ENCODE measurements at places on chromosomes 11 and 22.

- DNase-seq: no peak
Measured at GRCh38 chr22:17734187-17734586, 40.1 kb downstream of the BID start.

GRCh38 chr11:79052544-79052943 lies 388.3 kb downstream of the TENM4 start:
- DNase-seq: no peak

DNA sequence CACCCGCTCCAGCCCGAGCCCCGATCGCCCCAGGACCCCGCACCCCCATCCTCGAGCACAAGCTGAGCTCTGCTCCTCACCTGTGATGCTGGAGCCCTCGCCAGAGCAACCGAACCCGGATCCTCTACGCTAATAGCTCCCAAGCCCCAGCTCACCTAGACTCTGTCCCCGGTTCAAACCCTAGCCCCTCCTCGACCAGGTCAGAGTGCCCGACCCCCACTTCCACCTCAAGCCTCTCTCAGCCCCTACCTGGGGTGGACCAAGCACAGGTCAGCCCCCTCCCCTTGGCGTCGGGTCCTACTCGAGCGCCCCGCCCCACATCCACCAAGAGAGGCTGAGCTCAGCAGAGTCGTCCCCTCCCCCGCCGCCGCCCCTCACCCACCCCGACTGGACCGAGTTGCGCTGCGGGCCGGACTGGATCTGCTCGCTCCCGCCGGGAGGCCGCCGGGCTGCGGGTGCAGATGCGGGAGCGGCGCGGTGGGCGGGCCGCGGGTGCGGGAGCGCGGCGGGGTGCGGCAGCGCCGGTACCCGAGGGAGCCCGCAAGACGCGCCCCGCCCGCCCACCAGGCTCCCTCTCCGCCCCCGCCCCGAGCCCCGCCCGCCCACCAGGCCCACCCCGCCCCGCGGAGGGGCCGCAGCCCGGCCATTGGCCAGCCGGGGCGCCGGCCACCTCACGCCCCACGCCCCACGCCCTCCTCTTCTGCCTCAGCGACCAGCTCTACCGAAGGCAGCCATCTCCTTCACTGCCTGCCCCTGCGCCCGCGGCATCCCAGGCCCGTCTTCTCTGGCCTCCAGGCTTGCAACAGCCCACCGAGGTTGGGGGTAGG lies 577 bp upstream of the DKK3 start:
- no peak for DNase-seq

- no peak for DNase-seq
Measured at GRCh38 chr11:128299132-128299726, 288.1 kb downstream of the ETS1 start.

- DNase-seq: no peak
Measured at GRCh38 chr11:130023204-130023603, 20.6 kb upstream of the PRDM10 start.

Measured in cortex of kidney (tissue), 1 donor.